ENCODE measurements at places on chromosomes 3 and 15.

DNA sequence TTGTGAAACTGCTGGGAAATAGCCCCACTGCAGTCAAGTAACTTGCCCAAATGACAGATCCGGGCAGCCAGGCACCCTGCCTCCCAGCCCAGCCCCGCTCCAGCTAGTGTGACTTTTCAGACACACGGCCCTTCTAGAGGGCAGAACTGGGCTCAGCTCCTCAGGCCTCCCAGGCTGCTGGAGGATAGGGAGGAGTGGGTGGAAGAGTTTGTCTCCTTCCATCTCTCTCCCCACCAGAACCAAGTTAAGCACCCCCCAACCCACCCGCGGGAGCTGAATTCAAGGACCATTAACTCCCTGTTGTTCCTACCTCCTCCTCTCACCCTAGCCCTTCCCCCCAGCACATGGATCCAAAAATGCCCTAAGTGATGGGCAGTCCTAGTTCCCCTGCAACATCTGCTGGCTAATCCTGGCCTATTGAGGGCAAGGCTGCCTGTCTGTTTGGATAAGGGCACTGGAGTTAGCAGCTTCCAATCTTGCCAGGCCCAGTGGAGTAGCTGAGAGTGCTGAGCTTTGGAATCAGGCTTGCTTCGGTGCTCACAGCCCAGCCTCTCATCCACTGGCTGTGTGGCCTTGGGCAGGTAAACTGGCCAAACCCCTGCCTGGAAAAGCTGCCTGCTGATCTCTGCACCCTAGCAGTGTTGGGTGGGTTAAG, 3.1 kb downstream of the CCDC33 start:
- no peak for DNase-seq

- no peak for DNase-seq
Measured at GRCh38 chr3:128945041-128945877, 48.6 kb downstream of the CFAP92 start.

GRCh38 chr3:66497288-66497984, 3.4 kb downstream of the LRIG1 start:
- DNase-seq: no peak

GRCh38 chr3:54150864-54151467, 28.6 kb downstream of the CACNA2D3 start:
- DNase-seq: no peak

DNA sequence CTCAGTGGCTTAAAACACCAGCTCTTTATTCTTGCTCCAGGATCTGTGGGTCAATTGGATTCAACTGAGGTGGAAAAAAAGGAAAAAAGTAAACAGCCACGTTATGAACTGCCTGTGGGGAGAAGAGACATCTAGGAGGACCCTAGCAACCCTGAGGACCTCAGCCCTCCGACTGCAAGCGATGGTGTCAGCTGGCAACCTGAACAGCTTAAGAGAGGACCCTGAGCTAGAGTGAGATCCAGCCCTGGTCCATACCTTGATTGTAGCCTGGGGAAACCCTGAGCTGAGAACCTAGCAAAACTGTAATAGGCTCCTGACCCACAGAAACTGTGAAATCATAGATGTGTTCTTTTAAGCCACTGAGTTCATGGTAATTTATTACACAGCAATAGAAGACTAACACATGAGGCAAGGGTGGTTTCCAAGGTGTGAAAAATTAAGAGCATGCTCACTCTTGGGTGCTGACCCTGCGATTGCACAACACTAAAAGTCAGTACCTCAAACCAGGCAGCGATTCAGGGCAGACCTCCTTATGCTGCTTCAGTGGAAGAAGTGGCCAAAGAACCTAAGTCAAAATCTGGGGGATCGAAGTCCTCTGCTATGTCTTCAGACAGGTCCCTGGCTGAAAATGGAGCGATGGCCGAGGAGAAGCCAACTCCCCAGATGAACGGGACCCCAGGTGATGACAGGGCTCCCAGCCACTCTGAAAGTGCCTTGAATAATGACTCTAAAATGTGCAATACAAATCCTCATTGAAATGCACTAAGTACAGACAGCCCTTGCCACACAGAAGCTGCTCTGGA, 57.7 kb downstream of the GASK1A start:
- no peak for DNase-seq

GRCh38 chr15:64571857-64572291, 111.5 kb downstream of the ZNF609 start:
- no peak for DNase-seq

GRCh38 chr3:16846373-16847080, 38.2 kb upstream of the PLCL2 start:
- no peak for DNase-seq
